ENCODE measurements at places on chromosomes 6 and 20.

- no peak for DNase-seq
These were observed 106.8 kb upstream of the ARMC2 start for GRCh38 chr6:108741331-108741989.

GRCh38 chr6:13147376-13147775, 181.0 kb downstream of the TBC1D7 start:
- DNase-seq = no peak

GRCh38 chr6:88616380-88616779, 347.0 kb downstream of the RNGTT start:
- no peak for DNase-seq

- no peak for DNase-seq
These were observed 208.6 kb upstream of the RNF217 start for GRCh38 chr6:124753562-124754105.

DNA sequence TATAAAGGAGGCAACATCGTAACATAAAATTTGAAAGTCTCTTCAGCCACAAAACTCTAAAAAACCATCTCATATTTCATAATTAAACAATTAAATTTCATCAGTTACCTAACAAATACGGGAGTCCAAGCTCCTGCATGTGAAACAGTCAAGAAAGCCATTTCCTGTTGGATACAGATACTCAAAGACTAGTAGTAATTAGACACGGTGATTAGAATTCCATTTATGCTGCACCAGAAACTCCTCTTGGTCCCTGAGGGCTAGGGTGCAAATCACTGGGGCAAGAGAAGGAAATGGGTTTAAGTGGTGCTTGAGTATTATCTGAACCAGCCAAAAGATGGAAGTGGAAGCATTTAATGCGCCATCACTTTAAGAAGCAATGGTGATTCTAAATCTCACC, 27.4 kb downstream of the TRAM2 start:
- no peak for DNase-seq

DNA sequence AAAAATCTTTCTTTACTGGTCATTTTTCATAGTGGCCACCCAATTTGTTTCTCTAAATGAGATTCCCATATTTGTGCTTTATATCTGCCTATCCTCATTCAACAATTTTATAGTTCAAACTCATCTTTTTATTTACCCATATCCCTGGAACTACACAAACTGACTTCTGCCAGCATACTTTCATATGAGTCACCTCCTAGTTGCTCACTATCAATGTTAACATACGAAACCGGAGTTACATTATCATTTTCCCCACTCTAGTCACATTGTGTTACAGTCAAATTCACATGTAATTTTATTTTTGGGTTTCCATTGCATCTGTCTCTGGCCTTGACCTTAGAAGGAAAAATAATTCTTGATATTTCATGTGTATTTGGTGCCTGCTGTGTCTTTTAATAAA, 499.4 kb downstream of the MAFB start:
- no peak for DNase-seq

DNA sequence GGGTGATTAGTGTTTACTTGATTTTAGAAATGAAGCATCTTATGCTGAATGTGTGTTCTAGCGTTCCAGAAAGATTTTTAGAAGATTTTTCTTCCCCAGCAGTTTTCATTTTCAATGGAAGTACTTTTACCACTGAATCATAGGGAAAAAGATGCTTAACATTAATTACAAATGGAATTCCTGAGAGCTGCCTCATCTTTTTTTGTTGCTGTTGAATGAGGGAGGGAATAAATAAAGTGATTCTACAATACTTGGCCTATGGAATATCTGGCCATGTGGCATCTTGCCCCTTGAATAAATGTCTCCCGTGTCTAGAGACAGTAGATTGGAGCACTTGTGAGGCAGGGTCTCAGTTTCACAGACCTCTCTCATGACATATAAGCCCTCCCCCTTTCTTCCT, 44.1 kb upstream of the SLC22A1 start:
- DNase-seq = no peak

DNA sequence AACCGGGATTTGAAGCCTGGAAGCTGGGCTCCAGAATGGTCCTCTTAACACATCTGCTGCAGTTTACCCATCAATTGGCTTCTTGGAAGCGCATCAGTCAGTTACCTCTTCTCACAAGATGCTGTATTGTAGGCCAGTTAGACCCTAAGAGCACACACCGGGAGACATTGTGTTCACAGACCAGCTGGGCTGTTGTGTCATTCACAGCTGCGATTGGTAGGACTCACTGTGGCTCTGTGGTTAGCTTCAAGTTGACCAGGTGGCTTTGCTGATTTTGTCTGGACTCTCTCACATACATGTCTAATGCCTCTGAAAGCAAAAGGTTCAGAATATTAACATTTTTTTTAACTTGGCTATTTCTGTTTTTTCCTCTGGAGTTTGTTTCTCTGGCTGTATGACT, 64.8 kb downstream of the SNX9 start:
- no peak for DNase-seq

GRCh38 chr20:24572140-24572539, 102.7 kb downstream of the SYNDIG1 start:
- no peak for DNase-seq

GRCh38 chr6:157226026-157226625, 97.2 kb downstream of the TMEM242 start:
- no peak for DNase-seq

GRCh38 chr6:45586216-45587171, 208.8 kb upstream of the SUPT3H start:
- no peak for DNase-seq

DNA sequence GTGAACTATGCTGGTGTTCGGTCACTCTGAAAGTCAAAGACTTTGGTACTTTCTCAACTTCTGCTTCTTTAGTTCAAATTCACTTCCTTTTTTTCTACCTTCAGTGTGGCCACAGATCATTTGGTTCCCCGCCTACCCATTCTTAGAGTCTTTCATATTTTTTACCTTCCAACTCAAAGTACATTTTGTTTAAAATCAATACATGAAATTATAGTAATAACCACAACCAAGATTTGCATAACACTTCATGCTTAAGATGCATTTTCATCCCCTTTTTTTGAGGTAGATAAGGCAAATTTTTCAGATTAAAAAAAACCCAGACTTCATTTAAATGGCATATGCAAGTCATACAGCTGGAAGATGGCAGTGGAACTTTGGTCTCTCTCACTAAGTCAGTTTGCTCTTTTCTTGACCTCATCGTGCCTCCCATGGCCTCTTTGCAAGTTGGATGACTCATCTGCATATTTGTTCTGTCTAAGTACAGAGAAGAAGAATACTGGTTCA, 11.9 kb upstream of the CNR1 start:
- DNase-seq = no peak

- no peak for DNase-seq
These were observed 637 bp downstream of the TRPC4AP start for GRCh38 chr20:35091816-35092523.

GRCh38 chr6:118735320-118735719, 83.9 kb upstream of the CEP85L start:
- DNase-seq = no peak

DNA sequence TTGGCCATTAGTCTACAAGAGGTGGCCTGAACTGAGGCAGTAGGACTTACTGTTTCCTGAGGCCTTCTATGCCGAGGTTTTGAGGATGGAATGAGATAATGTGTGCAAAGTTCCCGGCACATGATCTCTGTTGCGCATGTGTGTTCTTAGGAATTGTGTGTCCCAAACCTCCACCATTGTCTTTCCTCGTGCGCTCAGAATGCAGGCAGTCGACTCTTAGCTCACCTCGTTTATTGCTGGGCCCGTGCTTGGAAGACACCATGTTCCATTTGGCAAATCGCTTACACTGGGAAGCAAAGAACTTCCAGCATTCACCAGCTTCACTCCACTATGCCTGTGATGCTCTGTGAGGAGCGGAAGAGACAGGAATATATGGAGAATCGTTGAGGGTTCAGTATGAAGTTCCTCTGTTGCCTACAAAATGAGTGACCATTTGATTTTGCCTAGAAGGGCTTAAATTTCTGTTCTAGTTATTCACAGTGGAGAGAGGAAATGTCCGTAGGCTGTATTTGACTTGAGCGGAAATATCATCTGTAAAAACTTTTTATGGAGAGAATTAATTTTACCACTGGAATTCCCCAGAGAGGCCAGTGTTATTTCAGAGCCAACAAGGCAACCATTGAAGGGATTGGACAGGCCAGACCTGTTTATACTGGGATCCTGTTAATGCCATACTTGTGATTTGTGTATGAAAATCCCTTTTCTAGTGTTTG, 75.7 kb upstream of the CLDN20 start:
- no peak for DNase-seq

DNA sequence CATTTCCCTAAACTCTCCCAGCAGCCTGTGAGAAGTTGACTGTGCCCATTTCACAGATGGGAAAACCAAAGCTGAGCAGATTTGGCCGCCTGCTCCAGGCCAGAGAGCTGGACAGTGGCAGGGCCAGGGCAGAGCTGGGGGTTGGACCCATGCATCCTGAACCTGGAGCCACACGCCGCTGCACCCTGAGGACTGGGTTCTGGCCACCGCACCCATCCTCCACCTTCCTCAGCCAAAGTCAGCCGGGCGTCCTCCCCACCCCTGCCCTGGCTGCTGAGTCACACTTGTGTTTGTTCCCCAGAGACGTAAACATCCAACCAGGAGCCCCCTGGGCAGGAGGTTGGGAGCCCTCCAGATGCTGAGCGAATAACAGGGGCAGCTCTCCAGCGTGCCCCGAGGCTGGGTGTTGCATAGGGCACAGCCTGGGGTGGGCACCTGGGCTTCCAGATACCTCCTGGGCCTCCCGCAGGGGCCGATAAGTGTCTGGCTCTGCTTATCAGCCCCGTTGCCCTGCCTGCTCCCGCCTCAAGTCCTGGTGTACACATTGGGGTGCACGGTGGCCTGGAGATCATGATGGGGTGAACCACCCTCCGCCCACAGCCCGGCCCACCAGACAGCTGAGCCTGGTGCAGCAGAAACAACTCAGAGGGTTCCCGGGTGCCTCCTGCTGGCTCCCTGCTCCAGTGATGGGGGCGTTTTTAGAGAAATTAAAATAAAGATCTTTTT, 23.8 kb downstream of the RBM38 start:
- no peak for DNase-seq

DNA sequence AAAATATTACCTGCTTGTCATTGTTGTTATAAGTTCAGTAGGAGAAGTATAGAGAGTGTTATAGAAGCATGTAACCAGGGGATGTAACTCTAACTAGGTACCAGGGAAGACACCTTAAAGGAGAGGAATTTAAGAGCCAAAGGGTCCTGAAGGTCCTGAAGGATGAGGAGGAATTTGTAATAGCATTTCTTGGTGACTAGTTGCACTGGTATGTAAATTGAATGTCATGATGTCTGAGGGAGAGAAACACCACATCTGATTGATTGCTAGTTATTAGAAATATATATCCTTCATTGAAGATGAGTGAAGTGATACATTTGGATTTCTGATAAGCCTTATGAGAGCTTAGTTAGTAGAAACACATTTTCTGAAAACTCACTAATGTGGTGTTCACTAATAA, 643.8 kb downstream of the RFPL4B start:
- DNase-seq = no peak

DNA sequence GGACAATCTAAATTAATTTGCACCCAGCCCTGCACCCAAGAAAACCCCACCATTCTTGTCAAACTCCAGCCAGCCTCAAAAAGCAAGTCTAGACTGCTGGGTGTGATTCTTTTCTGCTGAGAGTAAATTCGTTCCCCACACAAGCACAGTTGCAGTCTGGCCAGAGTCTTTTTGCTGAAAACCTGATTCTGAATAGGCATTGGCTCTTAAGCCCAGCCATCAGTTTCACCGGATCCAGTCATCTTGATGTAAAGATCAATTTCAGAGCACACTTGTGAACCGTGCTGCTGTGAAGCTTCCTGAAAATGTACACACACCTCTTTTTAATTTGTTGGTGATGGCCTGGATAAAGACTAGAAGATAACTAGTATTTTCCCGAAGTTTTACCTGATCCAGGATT, 159.4 kb upstream of the GGTLC1 start:
- no peak for DNase-seq

GRCh38 chr6:97969065-97969464, 686.0 kb upstream of the MMS22L start:
- no peak for DNase-seq

DNA sequence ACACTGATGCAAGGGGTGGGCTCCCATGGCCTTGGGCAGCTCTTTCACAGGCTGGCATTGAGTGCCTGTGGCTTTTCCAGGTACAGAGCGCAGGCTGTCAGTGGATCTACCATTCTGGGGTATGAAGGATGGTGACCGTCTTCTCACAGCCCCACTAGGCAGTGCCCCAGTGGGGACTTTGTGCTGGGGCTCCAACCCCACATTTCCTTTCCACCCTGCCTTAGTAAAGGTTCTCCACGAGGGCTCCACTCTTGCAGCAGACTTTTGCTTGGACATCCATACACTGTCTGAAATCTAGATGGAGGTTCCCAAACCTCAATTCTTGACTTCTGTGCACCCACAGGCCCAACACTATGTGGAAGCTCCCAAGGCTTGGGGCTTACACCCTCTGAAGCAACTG, 107.9 kb upstream of the ECI2 start:
- no peak for DNase-seq

- no peak for DNase-seq
These were observed 13.8 kb upstream of the RNF8 start for GRCh38 chr6:37339741-37340638.

- DNase-seq = no peak
These were observed 1.8 kb downstream of the CDH4 start for GRCh38 chr20:61253640-61254511.

- DNase-seq = no peak
These were observed 247.7 kb upstream of the RNF24 start for GRCh38 chr20:4263036-4263435.

- DNase-seq = no peak
These were observed 75.4 kb downstream of the ELOVL5 start for GRCh38 chr6:53273370-53273769.

DNA sequence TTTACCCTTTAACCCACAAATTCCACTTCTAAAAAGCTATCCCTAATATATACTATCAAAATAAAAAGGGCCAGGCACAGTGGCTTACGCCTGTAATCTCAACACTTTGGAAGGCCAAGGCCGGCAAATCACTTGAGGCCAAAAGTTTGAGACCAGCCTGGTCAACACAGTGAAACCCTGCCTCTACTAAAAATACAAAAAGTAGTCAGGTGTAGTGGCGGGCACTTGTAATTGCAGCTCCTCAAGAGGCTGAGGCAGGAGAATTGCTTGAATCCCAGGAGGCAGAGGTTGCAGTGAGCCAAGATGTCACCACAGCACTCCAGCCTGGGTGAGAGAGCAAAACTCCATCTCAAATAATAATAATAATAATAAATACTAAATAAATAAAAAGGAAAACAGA, 82.5 kb downstream of the TRIM27 start:
- DNase-seq = no peak

GRCh38 chr6:117265410-117266256, at the start of gene VGLL2:
TSS of gene VGLL2 (plus strand) at chr6:117265558. CDS start at chr6:117265764, 206 bp downstream.
- DNase-seq = no peak
